ENCODE measurements at places on chromosomes 11 and 22.
A peak's percentile ranks its signal among the peaks of the same experiment; 100 is the strongest.

DNA sequence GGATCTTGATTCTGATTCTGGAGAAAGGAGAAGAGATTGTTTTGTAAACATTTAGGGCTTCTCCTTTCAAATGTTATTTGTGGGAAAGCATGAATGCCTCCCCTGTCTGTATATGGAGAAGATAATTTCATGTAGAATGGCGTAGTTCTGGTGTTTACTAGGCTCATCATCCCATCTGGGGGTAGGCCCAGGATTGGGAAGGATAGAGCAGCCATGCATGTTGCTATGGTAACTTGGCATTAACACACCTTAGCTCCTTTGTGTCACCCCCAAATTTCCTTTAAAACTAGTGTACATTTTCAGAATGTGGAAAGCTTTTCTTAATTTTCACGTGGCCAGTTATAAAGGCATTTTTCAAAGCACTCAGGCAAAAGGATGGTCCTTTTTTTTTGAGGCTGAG, 57.5 kb upstream of the EED start:
- DNase-seq, result no peak

- DNase-seq, result peak; percentile 90
Observed at GRCh38 chr11:116357784-116358544, 414.8 kb downstream of the BUD13 start.

- no peak for DNase-seq
Observed at GRCh38 chr11:9528573-9529333, 44.7 kb upstream of the WEE1 start.

DNA sequence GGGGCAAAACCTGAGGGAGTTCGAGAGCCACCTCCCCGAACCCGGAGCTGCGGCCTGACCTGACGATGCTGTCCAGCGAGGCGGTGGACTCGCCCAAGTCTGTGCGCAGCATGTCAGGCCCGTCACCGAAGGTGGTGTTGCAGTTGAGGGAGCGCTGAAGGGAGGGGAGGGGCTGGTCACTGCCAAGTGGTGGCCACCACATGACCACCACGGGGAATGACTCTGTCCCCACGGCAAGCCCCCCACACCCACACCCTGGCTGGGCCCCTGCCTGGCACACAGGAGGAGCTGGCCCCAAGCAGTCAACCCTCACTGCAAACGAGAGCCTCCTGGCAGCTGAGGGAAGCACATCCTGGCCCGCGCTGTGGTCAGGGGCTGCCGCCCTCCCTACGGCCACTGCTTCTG, 30.8 kb downstream of the TRMU start:
- no peak for DNase-seq

DNA sequence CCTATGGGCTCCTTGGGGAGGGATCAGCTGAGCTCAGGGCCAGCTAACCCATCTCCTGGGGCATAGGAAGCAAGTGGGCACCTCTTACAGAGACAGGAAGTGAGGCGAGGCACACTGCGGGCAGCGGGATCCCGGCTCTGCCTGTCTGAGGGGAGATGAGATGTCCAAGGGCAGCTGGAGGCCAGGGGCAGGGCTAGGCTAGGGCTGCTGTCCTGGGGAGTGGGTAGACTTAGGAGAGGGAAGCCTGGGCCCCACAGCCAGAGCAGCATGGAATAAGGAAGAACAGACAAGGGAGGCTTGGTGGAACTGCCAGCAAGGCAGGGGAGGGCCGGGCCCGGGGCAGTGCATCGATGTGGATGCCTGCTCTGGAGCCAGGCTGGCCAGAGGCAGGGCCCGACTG, 76.3 kb downstream of the MORC2 start:
- DNase-seq, result no peak

Measured in NCI-H526 (cell line).